Common myeloid progenitor, CD34-positive (primary cell): ENCODE measurements at places on chromosomes 1 and 21.

GRCh38 chr1:223312705-223313414 is 51.1 kb downstream of the SUSD4 start:
- DNase-seq: no peak

DNA sequence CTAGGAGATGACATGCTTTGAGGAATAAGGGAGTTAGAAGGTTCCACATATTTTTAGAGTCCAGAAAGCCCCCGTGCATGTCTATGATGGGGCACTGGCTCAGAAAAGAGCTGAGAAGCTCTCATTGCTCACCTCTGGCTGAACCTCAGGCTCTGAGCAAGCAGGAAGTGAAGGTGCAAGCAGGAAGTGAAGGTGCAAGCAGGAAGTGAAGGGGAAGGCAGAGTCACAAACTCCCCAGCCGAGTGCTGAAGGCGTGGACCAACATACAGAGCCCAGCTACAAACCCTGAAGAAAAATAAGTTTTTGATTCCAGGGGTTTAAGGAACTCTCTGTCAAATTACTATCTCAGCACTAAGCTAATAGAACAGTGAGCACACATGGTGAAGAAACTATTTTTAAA is 7.0 kb downstream of the KRTAP10-8 start:
- no peak for DNase-seq

DNA sequence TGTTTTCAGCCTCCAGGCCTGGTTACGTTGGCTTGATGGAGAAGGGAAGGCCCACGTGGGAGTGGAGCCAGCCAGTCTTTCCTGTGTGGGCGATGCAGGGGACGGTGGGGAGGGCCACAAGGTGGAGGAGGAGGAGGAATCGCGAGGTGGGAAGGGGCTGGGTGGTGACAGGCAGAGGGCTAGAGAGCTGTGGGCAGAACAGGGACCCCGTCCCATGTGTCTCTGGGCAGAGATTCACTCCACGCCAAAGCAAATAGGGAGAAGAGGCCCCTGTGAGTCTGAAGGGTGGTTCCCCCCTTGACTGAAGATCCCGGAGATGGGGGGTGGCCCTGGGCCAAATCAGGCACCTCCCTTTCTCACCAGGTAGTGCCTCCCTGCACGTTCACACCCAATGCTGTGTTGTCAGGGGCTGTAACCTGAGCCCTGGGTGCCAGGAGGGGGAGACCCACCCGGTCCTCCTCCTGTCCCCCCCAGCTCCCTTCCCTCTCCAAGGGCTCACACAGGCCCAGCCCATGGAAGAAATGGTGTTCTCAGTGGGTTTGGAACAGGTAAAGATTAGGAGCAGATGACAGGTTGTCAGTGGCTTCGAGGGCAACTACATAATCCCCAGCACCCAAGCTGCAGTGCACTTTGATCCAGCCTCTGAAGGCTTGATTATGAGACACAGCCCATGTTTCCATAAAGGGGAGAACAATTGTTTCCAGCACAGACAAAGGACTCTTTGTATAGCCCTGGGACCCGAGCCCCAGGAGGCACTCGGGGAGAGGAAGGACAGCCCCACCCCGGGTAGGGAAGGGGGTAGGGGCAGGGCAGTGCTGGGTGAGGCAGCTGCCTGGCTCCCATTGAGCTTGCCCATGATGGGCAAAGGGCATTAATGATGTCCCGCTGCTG is 37.7 kb upstream of the GPR37L1 start:
- no peak for DNase-seq

DNA sequence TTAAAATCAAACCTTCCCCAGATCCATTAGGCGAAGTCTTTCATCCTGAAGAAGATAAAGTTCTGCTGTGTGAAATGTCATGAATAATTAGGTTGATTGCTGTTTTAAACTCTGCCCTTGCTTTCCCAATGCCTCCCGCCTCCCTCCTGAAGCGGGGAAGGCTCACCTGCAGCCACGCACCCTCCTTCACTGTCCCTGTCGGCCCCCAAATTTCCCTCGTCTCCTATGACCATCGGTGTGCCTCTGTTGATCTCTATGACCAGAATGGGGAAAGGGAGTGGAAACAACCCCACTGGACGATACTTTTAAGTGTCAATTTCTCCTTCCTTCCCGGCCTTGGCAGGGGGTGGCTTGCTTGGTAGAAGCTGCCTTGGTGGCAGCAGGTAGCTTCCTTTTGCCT is 35.1 kb downstream of the LHX4 start:
- no peak for DNase-seq

- no peak for DNase-seq
Measured at GRCh38 chr1:61993331-61993961, 201.2 kb upstream of the L1TD1 start.

- DNase-seq: no peak
Measured at GRCh38 chr1:183881387-183882131, 76.6 kb downstream of the RGL1 start.

- DNase-seq: peak; percentile 58
Measured at GRCh38 chr1:207956986-207957385, 46.1 kb upstream of the CD34 start.

- DNase-seq: peak; percentile 78
Measured at GRCh38 chr1:100868364-100868995, 26.2 kb downstream of the EXTL2 start.

GRCh38 chr1:6485168-6486101 is 6.0 kb downstream of the PLEKHG5 start:
- no peak for DNase-seq

DNA sequence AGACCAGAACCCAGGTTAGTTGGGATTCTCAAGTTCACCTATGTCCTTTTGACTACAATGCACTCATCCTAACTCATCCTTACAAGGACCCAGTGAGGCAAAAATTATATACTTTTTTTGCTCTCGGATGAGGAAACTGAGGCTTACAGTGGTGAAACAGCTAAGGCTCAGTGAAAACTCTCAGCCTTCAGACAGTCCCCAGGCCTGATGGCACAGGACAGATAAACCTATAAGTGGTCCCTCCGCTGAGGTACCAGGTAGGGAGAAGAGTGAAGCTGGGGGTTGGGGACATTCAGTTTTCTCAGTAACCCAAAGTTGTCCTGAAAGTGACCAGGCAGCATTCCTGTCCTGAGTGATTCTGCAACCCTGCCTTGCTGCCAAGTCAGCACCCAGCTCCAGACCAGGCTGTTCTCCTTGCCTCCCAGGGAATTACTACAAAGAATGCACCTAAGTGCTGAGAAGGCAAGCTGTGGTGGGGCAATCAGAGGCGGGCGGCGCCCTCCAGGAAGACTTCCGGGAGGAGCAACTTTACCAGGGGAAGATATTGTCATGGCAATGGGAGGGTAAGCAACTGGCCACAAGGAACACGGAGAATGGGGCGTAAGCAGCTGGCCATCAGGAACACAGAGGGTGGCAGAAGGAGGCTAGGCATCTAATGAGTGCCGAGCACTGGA is 4.6 kb downstream of the TENT5B start:
- DNase-seq: no peak

DNA sequence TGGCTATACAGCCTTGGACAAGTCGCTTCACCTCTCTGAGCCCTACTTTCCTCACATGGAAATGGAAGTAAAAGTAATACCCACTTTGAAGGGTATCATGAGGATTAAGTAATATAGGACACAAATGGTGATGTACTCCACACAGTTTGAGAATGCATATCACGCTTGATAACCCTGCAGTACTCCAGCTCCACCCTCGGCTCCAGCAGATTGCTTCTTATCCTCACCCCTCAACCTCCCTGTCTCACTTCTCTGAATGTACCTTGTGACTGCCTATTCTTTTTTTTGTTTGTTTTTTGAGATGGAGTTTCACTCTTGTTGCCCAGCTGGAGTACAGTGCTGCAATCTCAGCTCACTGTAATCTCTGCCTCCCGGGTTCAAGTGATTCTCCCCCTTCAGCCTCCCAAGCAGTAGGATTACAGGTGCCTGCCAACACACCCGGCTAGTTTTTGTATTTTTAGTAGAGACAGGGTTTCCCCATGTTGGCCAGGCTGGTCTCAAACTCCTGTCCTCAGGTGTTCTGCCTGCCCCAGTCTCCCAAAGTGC is 55.5 kb downstream of the LDLRAD2 start:
- no peak for DNase-seq

DNA sequence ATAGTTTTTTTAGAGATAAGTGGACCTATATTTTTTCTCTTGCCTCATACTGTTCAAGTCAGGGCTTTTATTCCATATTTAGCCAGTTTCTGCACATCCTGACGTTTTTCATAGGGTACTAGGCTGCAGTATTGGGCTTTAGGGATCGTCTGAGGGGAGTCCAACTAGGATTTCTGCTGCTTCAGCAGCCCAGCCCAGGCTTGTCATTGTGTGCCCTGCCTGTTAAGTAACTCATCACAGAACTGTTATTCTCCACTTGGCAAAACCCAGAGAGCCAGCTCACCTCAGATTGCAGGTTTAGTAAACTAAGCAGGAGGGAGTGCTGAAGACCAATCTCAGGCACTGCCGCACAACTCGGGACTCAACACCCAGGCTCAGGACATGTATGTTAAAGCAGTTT is 2.8 kb downstream of the GALNT2 start:
- no peak for DNase-seq

GRCh38 chr1:22507587-22507986 is 55.7 kb upstream of the EPHA8 start:
- DNase-seq: no peak

GRCh38 chr21:38989379-38989744 is 183.6 kb downstream of the ETS2 start:
- DNase-seq: no peak

- DNase-seq: peak; percentile 80
Measured at GRCh38 chr1:51792864-51793263, 85.7 kb downstream of the NRDC start.
